Inflammatory macrophage (primary cell): ENCODE measurements at places on chromosomes 1 and 21.

- DNase-seq, result no peak
These were observed 41.1 kb downstream of the KCNJ6 start for GRCh38 chr21:37874904-37875780.

- DNase-seq, result peak; percentile 43
These were observed 21.7 kb downstream of the LRRC8B start for GRCh38 chr1:89546082-89546889.

- no peak for DNase-seq
These were observed 348.7 kb downstream of the NPHP4 start for GRCh38 chr1:5643360-5644107.

DNA sequence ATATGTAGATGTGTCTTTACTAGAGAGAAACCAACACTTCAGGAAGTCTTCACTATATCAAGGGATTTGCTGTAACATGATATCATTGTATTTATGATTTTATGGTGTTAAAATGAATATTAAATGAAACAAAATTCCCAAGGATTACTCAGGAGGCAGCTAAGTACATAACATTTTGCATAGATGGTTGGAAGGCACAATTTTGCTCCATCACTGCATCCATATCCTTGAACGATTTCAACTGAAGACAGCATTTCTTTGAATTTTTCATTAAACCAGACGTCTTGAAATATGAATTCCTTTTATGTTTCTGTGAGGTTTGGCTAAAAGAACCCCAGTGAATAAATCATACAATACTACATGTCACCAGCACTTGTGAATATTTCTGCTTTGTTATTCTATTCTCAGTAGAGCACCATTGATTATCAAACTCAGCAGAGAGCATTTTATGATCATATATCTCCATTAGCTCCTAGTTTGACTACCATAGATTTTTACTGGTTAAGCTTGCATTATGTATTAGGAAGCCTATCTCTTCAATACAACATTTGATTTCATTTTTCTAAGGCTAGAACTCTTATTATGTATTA is 37.3 kb downstream of the SPATA17 start:
- no peak for DNase-seq

DNA sequence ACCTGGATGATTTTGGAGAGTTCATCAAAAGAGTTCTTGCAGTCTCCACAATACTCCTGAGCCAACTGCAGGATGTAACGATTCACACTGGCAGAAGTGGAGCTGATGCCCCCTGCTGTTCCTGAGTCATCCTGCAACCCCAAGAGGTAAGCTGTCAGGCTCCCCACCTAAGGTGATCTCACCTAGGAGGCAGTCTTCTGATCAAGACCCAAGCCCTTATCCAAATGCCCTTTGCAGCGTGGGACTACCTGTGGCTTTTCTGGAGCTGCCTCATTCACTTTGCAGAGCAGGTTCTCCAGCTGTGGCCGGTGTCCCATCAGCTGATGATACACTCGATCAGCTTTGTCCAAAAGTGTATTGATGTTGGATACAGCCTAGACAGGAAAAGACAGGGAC is 96.4 kb downstream of the UBR4 start:
- no peak for DNase-seq

DNA sequence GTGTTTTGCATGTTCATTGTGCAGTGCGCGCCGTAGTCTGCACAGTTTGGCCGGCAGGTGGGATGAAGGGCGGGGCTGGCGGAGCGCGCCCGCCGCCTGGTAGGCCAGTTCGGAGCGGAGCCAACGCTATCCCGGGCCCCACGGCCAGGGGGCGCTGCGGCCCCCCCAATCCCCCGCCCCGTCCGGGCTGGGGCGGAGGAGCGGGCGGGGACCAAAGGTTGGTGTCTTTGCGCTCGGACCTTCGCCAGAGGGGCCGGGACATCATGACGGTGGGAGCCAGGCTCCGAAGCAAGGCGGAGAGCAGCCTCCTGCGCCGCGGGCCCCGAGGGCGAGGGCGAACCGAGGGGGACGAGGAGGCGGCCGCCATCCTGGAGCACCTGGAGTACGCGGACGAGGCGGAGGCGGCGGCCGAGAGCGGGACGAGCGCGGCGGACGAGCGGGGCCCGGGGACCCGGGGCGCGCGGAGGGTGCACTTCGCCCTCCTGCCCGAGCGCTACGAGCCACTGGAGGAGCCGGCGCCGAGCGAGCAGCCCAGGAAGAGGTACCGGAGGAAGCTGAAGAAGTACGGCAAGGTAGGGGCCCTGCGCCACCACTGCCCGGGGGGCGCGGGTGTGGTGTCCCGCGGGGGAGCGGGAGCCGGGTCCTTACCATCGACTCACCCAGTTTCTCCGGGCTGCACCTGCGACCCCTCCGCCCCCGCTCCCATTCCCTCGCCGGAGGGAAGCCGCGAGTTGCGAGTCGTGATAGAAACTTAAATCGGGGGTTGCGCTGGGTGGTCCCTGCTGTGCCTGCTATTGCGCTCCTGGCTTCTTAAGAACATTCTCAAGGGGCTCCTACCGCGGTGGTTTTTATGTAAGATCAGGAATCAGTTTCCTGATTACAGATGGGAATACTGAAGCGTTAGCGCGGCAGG is at the start of gene C1orf115:
Gene C1orf115 (plus strand): TSS at position 224 of the 913 bp plus-strand sequence. CDS start 40 bp downstream, at position 264.
- peak; percentile 62 for DNase-seq

DNA sequence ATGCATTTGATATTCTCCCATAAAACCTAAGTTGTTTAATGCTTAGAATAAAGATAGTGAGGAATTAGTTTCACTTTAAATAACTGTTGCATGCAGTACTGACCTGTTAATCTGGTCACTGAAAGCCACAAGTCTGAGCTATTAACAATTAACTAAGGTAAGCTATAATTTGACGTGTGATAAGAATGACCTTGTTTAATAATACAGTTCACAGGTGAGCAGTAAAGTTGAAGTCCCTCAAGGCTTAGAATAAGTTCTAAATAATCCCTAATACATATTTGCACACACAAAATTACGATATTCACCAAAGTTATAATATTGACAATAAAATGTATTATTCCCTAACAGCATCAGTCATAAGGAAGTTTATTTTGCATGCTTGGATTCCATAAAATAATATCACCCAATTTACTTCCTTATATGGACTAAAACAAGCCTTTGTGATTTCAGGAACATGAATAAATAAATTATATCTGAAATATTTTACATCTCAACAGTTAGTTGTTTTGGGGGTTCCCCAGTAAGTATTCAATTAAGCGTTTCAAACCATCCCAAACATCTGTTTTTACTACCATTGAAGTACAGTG is 70.6 kb upstream of the CHRM3 start:
- DNase-seq, result no peak

DNA sequence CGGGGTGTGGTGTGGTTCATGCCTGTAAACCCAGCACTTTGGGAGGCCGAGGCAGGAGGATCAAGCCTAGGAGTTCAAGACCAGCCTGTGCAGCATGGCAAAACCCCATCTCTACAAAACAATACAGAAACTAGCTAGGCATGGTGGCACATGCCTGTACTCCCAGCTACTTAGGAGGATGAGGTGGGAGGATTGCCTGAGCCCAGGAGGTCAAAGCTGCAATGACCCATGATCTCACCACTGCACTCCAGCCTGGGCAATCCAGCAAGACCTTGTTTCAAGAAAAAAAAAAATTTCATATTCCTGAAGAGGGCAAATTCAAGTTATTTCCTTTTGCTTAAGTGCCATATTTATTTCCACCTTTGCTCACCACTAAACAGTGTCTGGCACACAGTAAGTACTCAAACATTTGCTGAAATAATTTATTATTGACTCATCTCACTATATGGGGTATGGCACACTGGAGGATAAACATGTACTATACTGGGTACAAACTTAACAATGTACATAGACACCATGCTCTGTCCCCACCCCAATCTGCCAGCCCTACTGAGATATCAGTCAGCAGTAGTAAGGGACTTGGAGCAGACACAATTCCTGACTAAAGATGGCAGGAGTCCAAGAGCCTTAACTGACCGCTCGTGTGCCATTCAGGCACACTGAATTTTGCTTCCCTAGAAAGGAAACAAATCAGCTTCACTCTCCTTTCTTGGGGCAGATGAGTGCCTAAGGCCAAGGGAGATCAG is 15.5 kb downstream of the MEAF6 start:
- DNase-seq, result no peak

DNA sequence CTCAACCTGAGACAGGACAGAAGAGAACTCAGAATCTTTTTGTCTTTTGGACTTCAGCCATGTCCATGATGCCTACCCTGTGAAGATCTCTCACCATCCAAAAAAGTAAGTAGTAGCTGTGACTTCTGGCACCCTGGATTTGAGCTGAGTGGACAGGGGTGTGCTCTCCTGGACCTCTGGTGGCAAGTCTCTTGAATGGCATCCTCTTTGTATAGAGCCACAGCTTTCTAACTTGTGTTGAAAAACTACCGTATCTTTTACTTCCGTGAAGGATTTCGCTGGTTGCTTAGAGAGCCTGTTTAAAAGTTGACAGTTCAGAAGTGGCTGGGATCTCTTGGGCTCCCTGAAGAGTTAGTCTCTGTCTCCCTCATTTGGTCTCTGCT is 1.8 kb downstream of the MFN2 start:
- DNase-seq, result peak; percentile 32

DNA sequence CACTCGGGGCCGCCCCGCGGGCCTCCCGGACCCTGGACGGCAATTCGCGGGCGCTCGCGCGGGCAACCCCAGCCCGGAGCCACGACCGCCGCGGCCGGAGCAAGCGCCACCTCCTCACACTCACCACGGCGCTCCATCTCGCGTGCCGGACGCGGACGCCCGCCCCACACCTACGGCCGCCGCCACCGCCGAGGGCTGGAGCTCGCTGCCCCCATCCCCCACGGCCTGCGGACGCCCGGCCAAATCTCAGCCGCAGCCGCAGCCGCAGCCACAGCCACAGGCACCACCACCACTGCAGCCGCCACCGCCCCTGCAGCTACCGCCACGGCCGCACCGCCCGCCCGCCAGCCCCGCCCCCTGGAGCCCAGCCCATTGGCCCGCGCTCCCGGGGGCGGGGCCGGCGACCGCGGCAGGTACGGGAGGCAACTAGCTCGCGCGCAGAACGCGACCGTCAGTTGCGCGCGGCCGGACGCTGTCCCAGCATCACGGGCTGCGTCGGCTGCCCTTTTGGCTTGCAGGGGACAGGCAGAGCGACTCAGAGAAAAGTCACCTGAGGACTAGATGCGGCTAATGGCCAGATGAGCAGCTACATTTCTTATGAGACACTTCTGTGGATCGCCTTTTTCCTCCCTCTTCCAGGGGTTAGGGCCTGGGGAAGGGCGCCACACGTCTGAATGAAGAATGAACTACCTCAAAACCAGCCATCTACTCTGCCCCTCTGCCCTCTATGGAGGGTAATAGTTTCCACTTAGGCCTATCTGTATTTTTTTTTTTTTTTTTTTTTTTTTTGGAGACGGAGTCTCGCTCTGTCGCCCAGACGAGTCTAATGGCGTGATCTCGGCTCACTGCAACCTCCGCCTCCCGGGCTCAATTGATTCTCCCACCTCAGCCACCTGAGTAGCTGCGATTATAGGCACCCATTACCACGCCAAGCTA is at the start of gene ARHGAP29:
Gene ARHGAP29 (minus strand): TSS at position 294 of the 936 bp plus-strand sequence. CDS start 5,973 bp downstream, outside the sequence.
- peak; percentile 14 for DNase-seq

- no peak for DNase-seq
These were observed 23.2 kb downstream of the OR13G1 start for GRCh38 chr1:247656221-247656875.

DNA sequence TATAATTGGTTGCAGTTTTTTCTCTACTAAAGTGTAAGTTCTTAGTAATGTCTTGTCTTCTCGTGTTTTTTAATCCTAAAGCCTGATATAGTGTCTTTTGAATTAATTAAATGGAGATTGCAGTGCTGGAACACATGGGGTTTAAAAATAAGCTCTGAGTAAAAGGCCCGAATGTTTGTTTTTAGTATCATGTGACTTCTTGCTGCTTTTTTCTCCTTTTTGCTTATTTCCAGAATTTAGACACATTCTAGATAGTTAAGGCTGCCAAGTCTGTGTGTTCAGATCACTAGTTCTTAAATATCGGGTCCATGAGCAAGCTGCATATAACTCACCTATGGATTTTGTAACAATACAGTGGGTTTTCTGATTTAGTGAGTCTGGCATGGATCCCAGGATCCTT is 27.5 kb downstream of the KCTD3 start:
- no peak for DNase-seq

- DNase-seq, result no peak
These were observed 2.2 kb downstream of the SLFNL1 start for GRCh38 chr1:41019353-41019745.
